Activated CD8-positive, alpha-beta memory T cell treated with anti-CD3 and anti-CD28 coated beads for 24 hours (primary cell): ENCODE measurements at places on chromosomes 2 and 18.

GRCh38 chr18:22391407-22392345, 26.0 kb downstream of the CTAGE1 start:
- DNase-seq = peak; percentile 62

DNA sequence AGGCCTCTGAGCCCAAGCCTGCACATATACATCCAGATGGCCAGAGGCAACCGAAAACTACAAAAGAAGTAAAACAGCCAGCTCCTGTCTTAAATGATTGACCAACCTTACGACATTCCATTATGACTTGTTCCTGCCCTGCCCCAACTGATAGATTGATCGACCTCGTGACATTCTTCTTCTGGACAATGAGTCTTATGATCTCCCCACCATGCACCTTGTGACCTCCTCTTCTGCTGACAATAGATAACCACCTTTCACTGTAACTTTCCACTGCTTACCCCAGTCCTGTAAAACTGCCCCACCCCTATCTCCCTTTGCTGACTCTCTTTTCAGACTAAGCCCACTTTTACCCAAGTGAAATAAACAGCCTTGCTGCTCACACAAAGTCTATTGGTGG, 670.0 kb upstream of the PKDCC start:
- DNase-seq = no peak

- no peak for DNase-seq
Measured at GRCh38 chr2:1238598-1239138, 174.6 kb upstream of the TPO start.

DNA sequence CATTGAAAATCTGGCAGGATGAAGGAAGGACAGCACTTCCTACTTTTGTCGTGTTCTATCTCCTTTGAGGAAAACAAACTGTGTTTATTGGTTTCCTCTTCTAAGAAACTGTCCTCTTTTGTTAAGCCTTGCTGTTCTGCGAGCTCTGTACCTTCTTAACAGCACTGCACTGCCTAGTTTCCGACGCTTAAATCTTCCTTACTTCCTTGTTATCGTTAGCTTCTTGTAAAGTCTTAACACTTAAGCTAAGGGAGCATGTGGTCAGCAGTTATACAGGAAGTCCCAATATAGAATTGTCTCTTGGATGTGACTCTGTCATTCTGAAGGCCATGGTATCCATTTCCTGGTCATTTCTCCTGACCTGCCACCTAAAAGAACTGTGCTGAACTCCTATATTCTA, 552.8 kb upstream of the NRP2 start:
- DNase-seq = no peak
